Activated naive CD4-positive, alpha-beta T cell treated with anti-CD3 and anti-CD28 coated beads, Interleukin-2, amount 10 ng/mL, durations not matched to agents 7 days and 5 days (primary cell): ENCODE measurements at places on chromosomes 13 and 19.

GRCh38 chr13:44487989-44488388, 88.1 kb downstream of the TSC22D1 start:
- DNase-seq, result no peak

DNA sequence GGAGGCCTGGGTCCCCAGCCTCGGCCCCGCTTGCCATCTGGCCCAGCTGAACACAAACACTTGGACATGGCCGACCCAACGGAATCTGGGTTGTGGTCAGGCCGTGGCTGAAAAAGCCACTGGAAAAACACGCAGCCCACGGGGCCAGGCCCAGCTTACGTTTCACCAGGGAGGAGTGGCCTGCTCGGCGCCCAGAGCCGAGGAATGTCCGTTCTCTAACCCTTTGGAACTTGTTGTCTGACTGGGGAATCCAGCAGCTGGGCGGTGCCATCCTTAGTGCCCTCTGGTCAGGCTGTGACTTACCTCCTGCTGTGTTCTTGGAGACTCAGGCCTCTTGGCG, 13.8 kb downstream of the CILP2 start:
- no peak for DNase-seq

- no peak for DNase-seq
Observed at GRCh38 chr13:50912851-50913250, 3.3 kb downstream of the RNASEH2B start.

GRCh38 chr13:46185634-46186033, 3.7 kb upstream of the LCP1 start:
- DNase-seq, result no peak
